ENCODE measurements at places on chromosomes 1 and 21. TPM values are rescaled to one million over a fixed set of nuclear protein-coding genes. Genes with fewer than 3 reads are reported as not detected.

Gene TAS1R1
- polyA plus RNA-seq, result 0.05 TPM

Gene CCDC185
- 0.06 TPM for polyA plus RNA-seq

GRCh38 chr1:212104586-212105325, 69.2 kb downstream of the DTL start:
- no peak for DNase-seq

Gene MYOM3
- 27.0 TPM for polyA plus RNA-seq

DNA sequence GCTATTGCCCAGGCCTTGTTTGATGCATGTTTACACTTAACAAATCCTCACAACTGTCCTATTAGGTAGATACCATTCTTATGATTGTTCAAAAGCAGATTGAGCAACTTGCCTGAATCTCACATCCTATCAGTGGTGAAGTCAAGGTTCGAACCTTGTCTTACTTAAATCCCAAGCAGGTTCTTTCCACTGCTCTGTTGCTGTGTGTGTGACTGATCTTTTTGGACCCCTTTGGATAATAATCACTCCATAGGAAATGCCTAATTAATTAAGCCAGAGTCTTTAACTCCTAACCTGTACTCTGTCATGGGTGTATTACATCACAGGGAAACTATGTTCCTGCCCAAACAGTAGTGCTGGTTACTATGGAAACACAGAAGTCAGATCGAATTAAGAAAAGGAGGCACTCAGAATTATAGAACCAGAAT, 84.2 kb downstream of the SPATA46 start:
- DNase-seq, result no peak
